Activated naive CD8-positive, alpha-beta T cell treated with anti-CD3 and anti-CD28 coated beads for 36 hours (primary cell): ENCODE measurements at places on chromosomes 11 and 22. TPM values are rescaled to one million over a fixed set of nuclear protein-coding genes. Genes with fewer than 3 reads are reported as not detected.

Gene OR6T1
- total RNA-seq: not detected

Gene OR2D3
- total RNA-seq: not detected

DNA sequence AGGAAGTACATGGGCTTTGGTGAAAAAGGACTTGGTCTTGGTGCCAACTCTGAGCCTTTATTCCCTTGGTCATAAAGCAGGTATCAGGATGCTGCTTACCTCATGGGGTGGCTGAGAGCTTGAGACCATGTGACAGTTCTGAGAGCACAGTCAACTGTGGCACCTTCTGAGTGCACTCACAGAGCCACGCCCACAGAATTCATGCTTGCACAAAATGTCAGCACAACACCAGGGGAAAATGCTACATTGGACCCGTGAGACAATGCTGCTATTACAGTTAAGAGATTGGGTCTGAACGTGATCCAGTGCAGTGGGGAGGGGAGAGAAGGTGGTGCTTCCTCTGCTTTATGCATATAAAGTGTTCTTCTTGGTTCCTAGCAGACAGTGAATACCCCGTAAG is 79.5 kb upstream of the SPON1 start:
- no peaks in the 10 kb centered on the region for H3K27me3 ChIP-seq
- peaks cover 3% of the 10 kb centered on the region for H3K36me3 ChIP-seq
- peaks cover 10% of the 10 kb centered on the region for H3K4me1 ChIP-seq
- no peak overlapping the region for H3K27ac ChIP-seq
- H3K4me3 ChIP-seq: no peak overlapping the region
- DNase-seq: no peak

Gene PAX6
- not detected for total RNA-seq

GRCh38 chr11:132456751-132457328 is 1075.5 kb downstream of the OPCML start:
- H3K27me3 ChIP-seq: no peaks in the 10 kb centered on the region
- no peak overlapping the region for H3K27ac ChIP-seq
- DNase-seq: no peak
- no peak overlapping the region for H3K4me3 ChIP-seq
- no peaks in the 10 kb centered on the region for H3K4me1 ChIP-seq

DNA sequence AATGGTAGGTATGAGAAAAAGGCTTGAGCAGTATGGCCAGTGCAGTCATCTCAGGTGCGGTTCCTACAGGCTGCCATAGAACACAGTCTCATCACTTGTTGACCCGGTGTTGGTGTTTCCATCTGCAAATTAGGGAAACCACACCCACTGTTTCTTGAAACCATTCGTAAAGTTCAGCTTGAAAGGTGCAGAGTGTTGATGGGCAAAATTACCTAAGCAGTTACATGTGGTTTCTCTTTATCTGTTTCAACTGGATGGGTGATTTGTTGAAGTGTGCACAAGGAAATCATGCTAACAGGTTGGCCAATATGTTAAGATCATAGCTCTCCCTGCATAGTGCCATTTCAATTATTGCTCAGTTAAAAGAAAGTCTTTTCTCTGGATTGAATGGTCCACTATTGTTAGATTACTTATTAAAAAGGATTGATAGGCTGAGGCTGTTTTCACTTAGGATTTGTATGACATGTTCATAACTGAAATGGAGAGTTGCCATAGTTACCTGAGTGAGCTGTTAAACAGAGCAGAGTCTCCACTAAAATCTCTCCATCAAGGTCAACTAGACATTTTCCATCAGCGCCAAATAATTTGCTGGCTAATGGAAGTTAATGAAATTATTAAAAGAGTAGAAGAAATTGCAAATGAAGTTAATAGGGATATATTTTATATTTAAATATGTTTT is 203.1 kb upstream of the MTMR2 start:
- DNase-seq: no peak
- H3K27ac ChIP-seq: peak overlapping the region; percentile 80
- peaks cover 50% of the 10 kb centered on the region for H3K36me3 ChIP-seq
- H3K4me3 ChIP-seq: no peak overlapping the region

DNA sequence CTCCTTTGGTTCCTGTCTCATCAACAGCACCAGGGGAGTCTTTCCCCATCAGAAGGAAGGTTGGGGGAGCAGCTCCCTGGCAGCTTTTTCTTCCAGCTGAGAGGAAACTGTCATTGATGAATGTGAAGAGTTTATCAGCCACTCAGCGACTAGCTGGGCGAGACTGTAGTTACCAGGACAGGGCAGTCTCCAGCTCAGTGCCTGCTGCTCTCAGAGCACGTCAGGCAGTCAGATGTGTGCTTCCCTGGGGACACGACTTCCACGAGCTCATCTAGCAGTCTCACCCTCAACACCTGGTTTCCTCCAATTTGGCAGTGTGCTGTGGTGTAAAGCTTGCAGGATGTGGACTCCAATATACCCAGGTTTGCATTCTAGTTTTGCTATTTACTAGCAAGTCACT is 12.5 kb upstream of the C1QTNF4 start:
- DNase-seq: no peak
- no peak overlapping the region for H3K27ac ChIP-seq
- H3K4me3 ChIP-seq: no peak overlapping the region

Gene SUSD2
- 0.56 TPM for total RNA-seq
